ENCODE measurements at places on chromosomes 11 and 22.
A peak's percentile ranks its signal among the peaks of the same experiment; 100 is the strongest.

DNA sequence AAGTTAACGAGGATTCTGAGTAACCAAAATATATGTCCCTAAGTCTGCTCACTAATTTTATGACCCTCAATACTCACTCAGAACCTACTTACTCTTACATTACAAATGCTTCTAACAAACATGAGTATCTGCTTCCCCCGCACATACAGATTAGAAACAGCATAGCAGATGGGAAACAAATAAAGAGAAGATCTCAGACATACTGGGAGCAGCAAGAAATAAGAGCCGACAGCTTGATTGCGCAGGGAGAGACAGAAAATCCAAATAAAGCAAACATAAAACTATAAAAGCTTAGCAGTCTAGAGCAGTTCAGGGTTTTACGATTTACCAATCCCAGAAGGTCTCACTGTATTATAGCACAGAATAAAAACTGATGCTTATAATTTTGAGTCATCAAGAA lies 89.1 kb upstream of the DBX1 start:
- no peak for DNase-seq

DNA sequence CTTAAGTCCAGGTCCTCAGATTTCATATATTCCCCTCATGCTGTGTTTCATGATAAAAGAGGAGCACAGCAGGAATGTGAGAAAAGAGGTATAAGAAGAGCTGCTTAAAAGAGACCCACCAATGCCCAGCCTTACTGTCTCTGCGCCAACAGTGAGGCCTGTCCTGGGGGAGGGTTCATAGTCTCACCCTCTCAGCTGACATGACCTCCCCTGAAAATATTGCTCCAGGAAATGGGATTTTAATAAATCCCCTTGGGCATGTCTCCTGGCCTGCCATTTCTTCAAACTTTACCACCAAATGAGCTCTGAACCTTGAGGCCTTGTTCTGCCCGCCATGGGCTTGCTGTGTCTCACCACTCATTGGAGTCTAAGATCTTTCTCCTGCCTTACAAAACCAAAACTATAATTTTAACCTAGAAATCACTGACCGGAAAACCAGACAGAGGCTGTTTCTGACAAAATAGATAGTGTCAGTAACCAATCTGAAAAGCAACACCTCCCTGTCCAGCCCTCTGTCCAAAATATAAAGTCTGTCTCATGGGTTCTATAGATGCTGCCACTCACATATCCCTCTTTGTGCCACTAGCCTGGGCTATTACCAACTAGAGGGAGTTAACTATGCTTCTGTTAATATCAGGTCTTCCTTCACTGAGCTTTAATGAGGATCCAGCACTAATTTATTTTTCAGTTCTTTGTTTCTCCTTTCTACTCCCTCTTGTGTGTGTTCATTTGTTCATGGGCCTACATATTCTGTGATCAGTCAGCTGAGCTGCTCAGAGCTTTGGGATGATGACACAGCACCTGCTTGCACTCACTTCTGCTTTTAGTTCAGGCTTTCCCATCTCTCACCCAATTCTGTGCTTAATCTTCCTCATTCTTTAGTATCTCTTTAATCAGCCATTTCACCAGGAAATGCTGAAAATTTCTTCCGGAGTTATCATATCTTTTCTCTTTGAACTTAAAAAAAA lies at the start of gene OR2AG2:
TSS of gene OR2AG2 (minus strand) at position 51 of the 968 bp plus-strand sequence. CDS start 3,019 bp downstream, outside the sequence.
- no peak for DNase-seq

DNA sequence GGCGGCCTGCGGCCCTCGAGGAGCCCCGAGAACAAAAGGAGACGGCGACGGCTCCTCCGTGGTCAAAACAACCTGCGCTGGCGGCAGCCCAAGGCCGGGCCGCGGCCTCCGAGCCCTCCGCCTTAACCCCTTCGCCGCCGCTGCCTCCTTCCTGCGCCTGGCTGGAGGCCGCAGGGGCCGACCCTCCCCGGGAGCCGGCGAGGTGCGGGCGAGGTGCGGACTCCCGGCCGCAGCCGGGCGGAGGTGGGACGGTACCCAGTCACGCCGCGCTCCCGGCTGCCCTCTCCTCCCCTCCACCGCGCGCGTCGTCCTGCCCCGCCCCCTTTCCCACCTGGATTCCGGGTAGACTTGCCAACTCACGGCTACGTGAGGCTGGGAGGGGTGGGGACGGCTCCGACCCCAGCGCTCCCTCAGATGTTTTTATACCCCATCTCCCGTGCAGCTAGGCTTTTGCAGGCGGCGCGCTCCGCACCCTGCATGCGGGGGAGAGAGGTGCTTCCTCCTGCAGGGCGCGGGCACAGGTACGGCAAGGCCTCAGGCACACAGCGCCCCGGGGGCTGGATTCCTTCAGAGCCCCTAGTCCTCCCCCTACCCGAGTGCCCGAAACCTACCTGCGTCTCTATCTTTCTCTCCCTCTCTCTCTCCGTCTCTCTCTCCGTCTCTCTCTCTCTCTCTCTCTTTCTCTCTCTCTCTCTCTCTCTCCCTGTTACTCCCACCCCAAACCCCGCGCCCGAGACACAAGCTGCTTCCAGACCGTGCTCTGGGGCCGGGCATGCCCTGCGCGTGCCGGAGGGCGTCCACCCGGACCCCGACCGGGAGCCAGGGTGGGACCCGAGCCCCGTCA lies 2.0 kb downstream of the PDGFB start:
- peak; percentile 46 for DNase-seq

- no peak for DNase-seq
These were observed 115.2 kb downstream of the CEP164 start for GRCh38 chr11:117442869-117443239.

- DNase-seq = no peak
These were observed 252.3 kb downstream of the TBC1D22A start for GRCh38 chr22:47014636-47015345.

DNA sequence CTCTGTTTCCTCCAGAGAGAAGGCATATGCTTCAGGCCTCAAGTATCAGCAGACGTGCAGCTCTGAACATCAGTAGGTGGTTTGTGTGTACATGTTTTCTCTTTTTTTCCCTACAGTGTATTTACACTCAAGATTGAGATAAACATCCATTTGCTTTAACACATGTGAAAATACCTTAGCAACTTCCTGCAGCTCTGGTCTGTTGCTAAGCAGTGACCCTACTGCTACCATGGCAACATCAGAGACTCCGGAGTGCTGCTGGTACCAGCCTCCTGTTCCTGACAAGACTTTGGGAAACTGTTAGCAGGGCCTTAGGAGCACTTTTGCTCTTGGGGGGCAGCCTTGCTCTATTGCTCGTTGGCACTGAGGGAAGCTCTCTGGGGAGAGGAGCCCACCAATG lies 221.2 kb upstream of the PLET1 start:
- no peak for DNase-seq

- DNase-seq = no peak
These were observed 64.0 kb downstream of the BRD1 start for GRCh38 chr22:49763696-49764095.

- DNase-seq = no peak
These were observed 27.7 kb downstream of the PRCP start for GRCh38 chr11:82872377-82873150.

DNA sequence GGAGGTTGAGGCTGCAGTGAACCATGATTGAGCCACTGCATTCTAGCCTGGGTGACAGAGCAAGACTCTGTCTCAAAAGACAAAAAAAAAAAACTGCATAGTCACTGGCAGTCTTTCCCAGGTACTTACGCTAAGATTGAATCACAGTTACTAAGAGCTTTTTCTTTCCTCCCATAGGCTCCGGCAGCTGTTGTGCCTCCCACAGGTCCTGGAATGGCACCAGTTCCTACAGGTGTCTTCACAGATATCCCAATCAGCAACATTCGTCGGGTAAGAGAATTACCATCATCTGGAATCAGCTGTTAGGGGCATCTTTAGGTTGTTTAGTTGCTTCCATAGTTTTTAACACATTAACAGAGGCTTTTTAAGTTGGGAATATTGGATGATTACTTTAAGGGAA lies 19.8 kb downstream of the DLAT start:
- DNase-seq = no peak

- no peak for DNase-seq
These were observed 5.0 kb downstream of the CRKL start for GRCh38 chr22:20922141-20922751.

- DNase-seq = no peak
These were observed 3.5 kb upstream of the UVRAG start for GRCh38 chr11:75811485-75811884.

DNA sequence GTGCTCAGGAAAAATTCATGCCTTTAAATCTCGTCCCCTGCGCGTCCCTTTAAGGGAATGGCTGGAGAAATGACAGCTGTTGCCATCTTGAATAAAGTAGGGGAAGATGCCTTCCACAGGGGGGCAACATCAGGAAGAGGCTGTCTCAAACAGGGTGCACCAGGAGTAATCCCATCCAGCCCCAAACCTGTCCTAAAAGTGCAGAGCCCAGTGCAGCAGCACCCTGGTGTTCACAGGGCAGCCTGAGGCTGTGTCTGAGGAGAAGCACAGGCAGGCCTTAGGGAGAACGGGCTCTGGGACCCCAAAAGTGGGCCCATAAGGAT lies 10.8 kb upstream of the C11orf96 start:
- no peak for DNase-seq

DNA sequence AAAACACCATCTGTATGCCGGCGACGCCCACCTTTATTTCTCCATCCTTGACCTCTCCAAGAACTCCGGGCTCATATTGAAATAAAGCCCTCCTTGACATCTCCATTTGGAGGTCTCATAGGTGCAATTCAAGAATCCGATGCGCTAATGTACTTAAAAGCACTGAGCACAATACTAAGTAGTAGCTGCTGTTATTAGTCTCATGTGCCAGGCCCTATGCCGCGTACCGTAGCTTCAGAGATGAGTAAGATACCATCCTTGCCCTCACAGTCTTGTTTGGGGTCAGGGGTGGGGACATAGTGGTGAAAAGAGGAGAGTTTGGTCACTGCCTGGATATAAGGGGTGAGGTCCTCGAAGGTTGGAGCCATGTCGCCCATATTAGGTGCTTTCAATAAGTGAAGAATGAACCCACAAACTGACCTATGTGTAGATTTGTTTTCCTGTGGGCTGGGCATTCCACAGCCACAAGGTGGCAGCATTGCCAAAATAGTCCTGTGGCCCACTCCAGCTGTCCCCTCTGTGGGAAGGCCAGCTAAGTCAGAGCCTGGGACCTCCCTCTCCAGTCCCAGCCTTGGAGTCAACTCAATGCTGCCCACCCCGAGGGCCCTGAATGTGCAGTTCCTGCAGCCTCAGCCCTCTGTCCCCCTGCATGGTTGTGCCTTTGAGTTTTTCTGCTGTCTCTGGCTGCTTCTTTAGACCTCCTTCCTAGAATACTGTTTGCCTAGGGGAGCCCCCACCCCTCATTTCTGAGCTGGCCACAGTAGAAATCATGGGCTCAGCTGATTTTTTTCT lies 6.5 kb downstream of the DCPS start:
- DNase-seq = peak; percentile 65

DNA sequence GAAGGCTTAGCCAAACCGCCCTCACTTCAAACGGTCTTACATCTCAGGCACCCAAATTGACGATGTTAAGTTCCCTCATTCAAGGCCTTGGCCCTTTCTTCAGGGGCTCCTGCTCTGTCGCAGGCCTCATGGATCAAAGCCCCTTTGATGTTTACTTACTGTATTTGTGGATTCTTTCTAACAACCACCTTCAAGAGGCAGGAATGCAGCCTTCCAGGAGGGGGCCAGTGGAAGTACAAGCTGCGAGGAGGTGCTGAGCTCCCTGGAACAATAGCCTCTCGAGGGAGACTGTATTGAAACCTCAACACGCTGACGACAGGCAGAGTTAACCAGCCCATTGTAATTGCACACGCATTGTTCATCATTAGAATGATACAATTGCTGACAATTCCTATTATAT lies 209.1 kb downstream of the ST3GAL4 start:
- no peak for DNase-seq

DNA sequence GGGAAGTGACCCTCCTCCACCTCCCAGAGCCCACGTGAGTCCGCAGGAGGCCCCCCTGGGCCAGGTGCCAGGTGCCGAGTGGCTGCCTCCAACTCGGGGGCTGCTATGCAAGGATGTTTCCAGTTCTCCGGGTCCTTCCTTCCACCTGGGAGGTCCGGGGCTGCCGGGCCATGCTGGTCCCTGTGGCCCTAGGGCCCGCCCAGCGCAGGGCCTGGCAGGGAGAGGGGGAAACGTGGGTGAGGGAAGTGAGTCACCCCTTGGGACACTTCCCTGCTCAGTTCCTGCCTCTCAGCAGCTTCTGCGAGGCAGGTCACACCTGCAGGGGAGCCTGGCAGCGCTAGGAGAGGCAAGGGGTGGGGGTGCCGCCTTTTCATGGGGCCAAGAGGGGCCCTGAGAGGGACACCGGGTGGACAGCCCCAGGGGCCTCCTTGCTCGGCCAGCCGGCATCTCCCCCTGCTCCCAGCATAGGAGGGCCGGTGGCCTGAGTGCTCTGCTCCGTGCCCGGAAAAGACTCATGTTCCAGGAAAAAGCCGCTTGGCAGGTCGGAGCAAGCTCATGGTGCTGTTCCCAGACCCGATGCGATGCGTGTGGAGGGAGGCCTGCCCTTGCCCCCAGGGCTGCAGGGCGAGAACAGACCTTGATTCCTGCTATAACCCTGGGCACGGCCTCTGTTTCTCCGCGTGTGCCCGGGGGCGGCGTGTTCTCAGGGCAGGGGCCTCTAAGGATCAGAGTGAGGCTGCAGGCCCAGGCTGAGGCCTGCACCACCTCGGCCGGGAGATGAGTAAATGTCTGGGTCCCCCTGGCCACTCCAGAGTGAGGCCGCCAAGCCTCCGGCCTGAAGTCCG lies 30.3 kb upstream of the WNT7B start:
- DNase-seq = no peak

GRCh38 chr22:46374663-46375474 lies 39.4 kb downstream of the TRMU start:
- no peak for DNase-seq

DNA sequence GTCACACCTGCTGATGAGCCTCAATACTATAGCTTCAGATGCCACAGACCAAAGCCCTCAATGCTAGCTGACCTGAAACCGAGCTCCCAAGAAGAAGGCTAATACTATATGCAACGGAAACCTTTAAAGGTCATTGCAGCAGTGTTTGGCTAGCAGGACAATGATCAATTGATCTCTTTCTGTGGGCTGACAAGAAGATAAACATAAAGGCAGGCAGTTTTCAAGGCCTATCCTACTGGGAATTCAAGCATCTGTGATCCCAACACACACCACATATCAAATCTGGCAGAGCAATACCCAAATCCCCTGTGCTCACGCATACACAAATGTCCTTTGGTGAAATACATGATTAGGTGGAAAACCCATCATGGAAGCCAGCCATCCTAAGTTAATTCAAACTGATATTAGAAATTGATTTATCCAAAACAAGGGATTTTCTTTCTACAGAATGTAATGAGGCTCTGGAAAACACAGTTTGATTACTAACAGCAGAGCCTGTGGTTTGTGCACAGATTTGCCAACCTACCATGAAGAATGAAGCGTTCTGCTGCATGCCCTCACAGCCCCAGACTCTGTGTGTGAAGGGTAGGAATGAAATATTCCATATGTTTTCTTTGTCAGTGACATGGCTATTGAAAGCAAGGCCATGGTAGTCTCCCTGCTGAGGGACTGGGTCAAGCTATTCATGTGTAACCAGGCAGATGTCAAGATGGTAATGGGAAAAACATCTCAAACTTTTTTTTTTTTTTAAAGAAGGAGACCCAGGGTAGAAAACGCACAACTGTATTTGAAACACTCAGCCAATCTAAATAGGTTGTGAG lies 12.2 kb downstream of the LGR4 start:
- no peak for DNase-seq

All from naive thymus-derived CD8-positive, alpha-beta T cell (primary cell).